Cerebellar nuclear complex (tissue), 1 donor: ENCODE measurements at places on chromosomes 7 and 10.

GRCh38 chr10:122461729-122462532 is 578 bp downstream of the HTRA1 start:
- DNase-seq: no peak

DNA sequence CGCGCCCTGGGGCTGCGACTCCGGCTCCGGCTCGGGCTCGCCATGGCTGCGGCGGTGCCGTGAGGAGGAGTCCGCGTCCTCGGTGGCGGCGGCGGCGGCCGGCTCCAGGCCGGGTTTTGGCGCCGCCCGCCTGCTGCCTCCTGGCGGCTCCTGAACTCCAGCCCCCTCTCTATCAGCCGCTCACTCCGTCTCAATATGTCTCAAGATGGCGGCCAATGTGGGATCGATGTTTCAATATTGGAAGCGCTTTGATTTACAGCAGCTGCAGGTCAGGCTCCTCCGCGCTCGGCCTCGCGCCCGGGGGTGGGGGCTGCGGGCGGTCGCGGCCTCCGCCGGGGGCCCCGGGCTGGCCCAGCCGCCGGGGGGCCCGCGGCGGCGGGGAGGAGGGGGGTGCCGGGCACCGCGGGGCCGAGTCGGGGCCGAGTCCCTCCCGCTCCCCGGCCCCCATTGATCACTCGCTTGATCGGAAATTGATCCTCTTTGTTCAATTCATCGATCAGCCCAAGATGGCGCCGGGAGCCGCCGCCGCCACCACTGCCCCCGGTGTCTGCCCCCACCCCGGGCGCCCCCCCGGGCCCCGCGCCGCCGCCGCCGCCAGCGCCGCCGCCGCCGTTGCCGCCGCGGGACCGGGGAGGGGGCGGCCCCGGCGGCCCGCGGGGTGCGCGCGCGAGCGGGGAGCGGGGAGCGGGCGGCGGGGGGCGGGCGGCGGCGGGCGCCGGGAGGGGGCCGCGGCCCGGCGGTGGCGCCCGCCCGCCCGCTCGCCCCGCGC is 1.4 kb upstream of the CUX1 start:
- DNase-seq: no peak

DNA sequence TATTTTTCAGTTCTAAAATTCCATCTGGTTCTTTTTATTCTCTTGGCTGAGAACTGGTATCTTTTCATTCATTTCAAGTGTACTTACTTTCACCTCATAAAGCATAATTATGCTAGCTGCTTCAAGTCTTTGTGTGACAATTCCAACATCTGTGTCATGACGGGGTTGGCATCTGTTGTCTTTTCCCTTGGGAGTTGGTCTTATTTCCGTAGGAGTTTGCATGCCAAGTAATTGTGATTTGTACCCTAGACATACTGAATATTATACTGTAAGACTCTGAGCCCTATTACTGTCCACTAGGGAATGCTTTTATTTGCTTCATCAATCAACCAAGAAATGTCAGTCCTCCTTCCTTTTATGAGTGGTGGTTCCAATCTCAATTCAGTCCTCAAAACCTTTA is 24.6 kb upstream of the HUS1 start:
- no peak for DNase-seq

GRCh38 chr10:4100380-4100779 is 315.4 kb upstream of the KLF6 start:
- no peak for DNase-seq

DNA sequence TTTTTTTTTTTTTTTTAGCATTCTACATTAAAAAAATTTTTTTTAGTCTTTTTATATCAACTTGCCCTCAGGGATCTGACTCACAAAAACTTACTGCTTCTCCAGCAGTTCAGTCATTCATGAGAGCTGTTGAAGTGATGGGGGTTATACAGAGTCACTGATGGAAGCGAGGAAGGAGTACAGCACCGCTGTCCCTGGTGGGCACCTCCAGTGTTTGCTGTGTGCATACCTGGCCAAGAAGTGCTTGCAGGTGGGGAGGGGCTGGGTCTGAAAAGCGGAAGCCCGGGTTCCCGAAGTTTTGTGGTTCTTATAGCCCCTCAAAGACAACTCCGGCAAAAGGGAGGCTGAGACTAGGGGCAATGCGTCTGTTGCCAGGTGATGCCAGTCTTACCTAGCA is 46.2 kb downstream of the MINDY4 start:
- no peak for DNase-seq

- no peak for DNase-seq
These were observed 11.7 kb upstream of the CALML3 start for GRCh38 chr10:5512881-5513612.

- no peak for DNase-seq
These were observed 639.7 kb downstream of the AUTS2 start for GRCh38 chr7:70237831-70238575.

- no peak for DNase-seq
These were observed 513 bp downstream of the TMEM178B start for GRCh38 chr7:141074162-141074991.
